ENCODE measurements at places on chromosomes 1 and 21.
A peak's percentile ranks its signal among the peaks of the same experiment; 100 is the strongest.

DNA sequence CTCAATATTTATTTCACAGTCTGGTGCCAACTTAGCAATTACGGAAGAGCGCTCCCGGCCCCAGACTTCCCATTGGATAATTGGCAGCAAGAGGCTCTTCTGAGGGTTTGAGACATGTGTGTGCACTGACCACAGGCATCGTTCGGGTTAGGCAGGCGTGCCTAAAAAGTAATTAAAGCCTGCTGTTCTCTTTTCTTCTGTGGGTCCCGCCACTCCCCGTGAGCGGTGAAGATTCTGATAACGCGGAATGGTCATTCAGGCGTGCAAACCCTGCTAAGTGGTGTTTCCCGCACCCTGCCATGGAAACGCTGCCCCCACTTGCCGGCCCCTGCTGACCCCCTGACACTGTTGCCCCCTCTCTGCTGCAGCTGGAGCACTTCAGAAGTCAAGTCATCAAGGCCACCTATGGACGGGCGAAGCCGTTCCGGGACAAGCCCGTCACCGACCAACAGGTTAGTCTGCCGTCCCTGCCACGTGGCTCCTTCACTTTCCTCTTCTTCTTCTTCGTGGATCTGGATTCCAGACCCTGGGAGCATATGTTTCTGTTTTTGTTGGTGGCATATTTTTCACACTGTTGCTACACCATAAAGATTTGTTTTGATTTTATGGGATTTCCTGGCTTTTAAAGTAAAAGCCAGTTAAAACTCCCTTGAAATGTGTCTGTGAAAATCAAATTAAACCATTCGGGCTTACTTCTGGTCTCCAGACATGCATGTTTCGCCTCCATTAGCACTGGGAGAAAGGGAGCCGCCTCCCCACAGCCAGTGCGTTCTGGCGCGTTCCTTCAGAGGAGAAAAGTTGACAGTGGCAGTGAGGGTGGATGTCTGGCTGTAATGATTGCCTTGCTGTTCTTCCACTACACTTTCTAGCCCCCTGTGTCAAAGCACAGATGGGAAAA, 79.9 kb downstream of the FHAD1 start:
- DNase-seq: peak; percentile 74

GRCh38 chr1:192852001-192852947, 43.4 kb downstream of the RGS2 start:
- no peak for DNase-seq

- DNase-seq: no peak
Measured at GRCh38 chr1:170840371-170840770, 95.0 kb upstream of the MROH9 start.

DNA sequence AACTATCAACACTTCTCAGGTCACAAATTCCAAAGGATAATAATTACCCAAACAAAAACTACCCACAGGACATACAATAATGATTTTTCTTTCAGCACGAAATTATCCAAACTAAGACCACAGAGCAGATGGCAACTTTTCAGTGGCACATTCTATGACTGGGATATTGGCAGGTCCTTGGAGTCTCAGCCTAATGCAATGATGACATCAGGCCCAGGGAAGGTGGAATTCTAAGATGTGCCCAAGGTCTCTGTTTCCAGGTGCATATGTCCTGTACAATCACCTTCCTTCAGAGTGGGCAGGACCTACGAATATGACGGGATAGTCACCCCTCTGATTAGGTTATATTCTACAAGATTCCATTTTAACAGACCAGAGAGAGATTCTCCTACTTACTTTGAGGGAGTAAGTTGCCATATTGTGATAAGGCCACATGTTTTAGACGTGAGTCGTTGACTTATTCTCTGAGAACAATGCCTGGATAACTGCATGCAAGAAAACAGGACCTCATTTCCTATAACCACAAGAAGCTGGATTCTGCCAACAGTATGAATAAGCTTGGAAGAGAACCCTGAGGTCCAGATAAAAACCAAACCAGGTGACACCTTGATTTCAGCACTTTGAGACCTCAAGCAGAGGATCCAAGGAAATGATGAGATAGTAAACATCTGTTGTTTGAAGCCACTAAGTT, 69.9 kb downstream of the ZC3H11B start:
- no peak for DNase-seq

- DNase-seq: peak; percentile 24
Measured at GRCh38 chr1:220527908-220528678, at the start of gene MARK1. Gene MARK1 (plus strand): TSS chr1:220528136. CDS start chr1:220528823, 687 bp downstream.

GRCh38 chr1:56831871-56832693, 12.9 kb upstream of the FYB2 start:
- DNase-seq: peak; percentile 82

GRCh38 chr1:92953491-92953890, 7.8 kb downstream of the DIPK1A start:
- no peak for DNase-seq

DNA sequence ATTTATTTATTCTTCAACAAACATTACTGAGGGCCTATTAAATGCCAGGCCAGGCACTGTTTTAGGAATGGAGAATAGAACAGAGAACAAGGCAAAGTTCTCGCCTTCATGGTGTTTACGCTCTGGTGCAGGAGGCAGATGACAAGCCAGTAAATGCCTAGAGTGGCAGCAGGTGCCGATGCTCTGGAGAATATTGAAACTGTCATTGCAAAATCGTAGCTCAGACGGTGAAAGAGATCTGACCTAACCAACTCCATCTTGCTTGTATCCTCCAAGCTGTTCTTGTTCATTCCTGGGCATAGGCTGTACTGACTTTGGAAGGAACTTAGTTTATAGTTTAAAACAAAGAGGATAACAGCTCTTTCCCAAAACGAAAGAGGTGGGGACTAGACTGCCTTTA, 13.5 kb upstream of the ENO1 start:
- no peak for DNase-seq

- peak; percentile 87 for DNase-seq
Measured at GRCh38 chr1:172826096-172826741, 167.3 kb downstream of the FASLG start.

GRCh38 chr1:175089136-175089718, 21.6 kb downstream of the TNN start:
- no peak for DNase-seq

DNA sequence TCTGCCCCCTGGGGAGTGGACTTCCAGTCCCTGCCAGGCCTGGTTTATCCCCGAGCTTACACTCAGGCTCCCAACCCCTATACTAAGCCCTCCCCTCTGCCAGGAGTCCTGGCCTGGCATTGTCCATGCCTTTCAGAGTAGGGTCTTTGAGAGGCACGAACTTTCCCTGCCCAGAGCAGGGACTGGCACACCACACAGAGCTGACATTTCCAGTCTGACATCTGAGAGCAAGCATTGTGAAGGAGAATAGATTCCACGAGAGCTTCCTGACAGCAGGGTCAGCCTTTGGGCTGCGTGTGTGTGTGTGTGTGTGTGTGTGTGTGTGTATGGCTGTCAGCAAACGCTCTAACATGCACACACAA, 59.5 kb upstream of the LAPTM5 start:
- no peak for DNase-seq

- no peak for DNase-seq
Measured at GRCh38 chr1:169250795-169251194, 116.8 kb downstream of the NME7 start.

- no peak for DNase-seq
Measured at GRCh38 chr1:180593382-180593781, 34.6 kb downstream of the OVAAL start.

GRCh38 chr1:221439008-221439746, 302.7 kb downstream of the DUSP10 start:
- peak; percentile 44 for DNase-seq

DNA sequence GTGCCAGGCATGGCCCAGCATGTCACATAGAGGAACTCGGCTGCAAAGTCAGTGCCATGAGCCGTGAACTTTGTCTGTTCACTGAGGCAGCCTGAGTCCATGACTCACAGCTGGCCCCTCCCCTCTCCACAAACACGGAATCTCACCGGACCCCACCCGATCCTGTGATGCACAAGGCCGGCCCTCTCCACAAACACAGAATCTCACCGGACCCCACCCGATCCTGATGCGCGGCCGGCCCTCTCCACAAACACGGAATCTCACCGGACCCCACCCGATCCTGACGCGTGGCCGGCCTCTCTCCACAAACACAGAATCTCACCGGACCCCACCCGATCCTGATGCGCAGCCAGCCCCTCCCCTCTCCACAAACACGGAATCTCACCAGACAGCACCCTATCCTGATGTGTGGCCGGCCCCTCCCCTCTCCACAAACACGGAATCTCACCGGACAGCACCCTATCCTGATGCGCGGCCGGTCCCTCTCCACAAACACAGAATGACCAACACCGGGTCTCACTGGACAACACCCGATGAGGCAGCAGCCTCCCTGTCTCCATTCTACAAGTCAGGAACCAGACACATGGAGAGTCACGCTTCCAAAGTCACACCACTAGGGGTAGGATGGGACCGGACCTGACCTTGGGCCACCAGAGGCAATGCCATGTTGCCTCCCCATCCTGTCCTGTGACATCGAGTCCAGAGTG, 39.6 kb upstream of the GPR153 start:
- DNase-seq: no peak

GRCh38 chr1:227756172-227756959, 21.1 kb downstream of the SNAP47 start:
- DNase-seq: no peak

- no peak for DNase-seq
Measured at GRCh38 chr1:108634521-108634920, 26.4 kb downstream of the HENMT1 start.

GRCh38 chr1:238779716-238780115, 606.7 kb upstream of the CHRM3 start:
- no peak for DNase-seq

GRCh38 chr1:150564051-150564991, 15.1 kb downstream of the MCL1 start:
- no peak for DNase-seq

DNA sequence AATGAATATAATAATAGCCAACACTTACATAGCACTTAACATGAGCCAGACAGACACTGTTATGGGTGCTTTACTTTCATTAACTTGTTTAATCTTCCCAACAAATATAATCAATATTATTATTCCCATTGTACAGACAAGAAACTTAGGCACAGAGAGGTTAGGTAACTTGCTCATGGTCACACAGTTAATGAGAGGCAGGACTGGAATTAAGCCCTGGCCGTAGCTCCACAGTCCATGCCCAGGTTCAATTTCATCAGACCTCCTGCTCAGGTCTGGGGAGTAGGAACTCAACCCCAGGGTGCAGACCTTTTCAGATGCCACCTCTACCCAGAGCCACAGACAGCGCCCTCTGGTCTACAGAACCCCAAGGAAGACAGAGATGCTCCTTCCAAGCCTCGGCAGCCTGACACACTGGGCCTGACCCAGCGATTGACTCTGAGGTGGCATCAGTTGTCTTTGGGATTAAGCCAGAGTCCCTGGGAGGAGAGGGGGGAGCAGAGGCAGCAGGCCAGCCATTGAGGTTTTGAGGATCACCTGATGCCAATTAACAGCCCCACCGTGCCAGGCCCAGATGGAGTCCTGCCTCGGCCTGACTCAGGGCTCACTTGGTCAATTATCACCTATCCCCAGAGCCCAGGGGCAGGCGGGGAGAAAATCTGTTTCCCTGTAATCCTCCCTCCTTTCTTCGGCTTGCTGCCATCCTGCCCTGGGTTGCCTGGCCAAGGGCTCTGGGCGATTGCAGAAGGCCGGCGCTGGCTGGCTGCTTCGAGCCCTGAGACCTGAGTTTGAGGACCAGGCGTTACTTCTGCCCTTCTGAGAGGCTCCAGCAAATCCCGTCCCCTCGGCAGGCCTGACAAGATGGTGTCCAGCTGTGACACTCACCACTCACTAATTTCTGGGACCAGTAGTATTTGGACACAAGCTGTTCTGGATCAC, 116.7 kb downstream of the LACTBL1 start:
- no peak for DNase-seq

DNA sequence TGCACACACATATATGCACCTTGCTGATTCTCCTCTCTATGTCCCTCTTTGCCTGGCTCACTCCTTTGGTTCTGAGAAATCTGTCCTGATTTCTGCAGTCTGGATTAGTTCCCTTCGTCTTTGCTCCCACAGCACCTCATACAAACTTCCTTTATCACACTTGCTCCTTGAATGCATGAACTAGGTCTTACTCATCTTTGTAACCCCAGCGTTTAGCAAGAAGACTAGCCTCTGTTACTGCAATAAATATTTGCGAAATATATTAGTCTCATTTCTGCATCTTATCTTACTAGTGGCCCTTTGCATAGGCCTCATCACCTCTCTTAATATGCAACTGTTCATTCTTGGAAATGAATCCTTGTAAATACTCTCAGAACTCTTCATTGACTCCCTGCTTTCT, 11.4 kb downstream of the SMYD2 start:
- DNase-seq: no peak

GRCh38 chr1:150072959-150073358, 5.4 kb downstream of the VPS45 start:
- DNase-seq: peak; percentile 13

GRCh38 chr1:194833111-194833510, 1646.7 kb upstream of the B3GALT2 start:
- no peak for DNase-seq

GRCh38 chr1:64861611-64862010, 104.7 kb downstream of the JAK1 start:
- no peak for DNase-seq

DNA sequence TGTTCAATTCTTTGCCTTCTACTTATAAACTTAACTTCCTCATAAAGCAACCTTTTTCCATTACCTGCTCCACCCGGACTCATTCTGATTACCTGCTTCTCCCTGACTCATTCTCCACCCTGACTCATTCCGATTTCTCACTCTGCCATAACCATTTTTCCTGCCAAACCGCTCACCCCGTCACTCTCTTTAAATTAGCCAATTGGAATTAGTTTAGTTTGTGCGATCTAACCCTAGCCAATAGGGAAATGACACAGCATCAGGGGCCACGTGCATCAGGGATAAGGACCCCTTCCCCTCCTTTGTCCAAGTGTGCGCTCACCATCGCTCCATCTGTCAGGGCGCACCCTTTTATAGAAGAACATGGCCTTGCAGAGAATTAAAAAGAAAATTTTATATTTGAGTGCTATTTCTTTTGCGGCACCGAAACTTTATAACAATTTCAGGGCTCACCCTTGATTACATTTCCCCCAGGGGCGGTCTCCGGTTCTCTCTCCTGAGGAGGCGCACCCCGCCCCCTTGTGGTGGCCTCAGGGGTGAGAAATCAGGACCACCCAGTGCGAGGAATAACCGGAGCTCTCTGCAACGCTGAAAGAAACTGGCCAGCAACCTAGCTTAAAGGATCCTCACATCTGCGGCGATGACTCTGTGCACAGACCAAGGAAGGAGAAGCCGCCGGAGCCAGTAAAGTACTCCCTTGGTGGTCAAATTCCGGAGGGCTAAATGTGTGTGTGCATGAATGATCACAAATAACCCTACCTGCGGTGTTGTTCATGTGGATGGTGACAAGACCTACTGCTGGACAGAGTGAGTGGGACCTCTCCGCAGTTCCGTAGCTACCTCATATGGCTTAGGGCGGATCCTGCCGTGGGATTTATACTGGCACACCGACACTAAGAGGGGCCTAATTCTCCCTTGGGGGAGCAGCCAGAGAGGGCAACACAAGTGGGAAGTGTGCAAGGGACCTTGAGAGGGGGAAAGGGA, 30.3 kb upstream of the CBR3 start:
- no peak for DNase-seq
